ENCODE measurements at places on chromosomes 3 and 15.
A peak's percentile ranks its signal among the peaks of the same experiment; 100 is the strongest.

GRCh38 chr3:47424434-47425382 lies 43.9 kb downstream of the PTPN23 start:
- no peak for DNase-seq

GRCh38 chr3:113983544-113983943 lies 35.7 kb downstream of the ZDHHC23 start:
- DNase-seq = no peak

- DNase-seq = no peak
Observed at GRCh38 chr3:148379763-148380382, 317.8 kb upstream of the AGTR1 start.

- DNase-seq = peak; percentile 57
Observed at GRCh38 chr3:59772416-59773408, 722.9 kb upstream of the CFAP20DC start.

DNA sequence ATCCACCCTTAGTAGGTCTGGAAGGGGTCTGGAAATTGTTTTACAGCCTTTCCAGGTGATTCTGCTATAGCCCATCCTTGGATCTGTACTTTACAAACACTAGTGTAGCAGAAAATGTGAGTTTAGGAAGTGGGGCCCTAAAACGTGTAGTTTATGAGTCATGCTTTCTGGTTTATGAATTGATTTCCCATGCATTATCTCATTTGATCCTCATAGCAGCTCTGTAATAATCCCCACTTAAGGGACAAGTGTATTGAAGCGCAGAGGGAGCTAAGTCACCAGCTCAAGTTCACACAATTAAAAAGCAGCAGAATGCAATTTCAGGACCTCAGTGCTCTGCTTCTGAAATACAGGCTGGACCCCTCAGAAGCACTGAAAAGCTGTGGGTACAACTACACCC lies 22.7 kb upstream of the STARD5 start:
- no peak for DNase-seq

DNA sequence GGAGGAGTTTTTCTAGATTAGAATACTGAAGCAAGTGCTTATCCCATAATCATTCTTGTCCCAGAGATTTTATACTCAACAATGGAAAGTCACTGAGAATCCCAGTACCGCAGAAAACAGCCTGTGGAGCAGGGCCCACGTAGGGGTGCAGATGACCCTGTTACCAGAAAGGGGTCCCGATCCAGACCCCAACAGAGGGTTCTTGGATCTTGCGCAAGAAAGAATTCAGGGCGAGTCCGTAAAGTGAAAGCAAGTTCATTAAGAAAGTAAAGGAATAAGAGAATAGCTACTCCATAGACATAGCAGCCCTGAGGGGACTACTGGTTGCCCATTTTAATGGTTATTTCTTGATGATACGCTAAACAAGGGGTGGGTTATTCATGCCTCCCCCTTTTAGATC lies 2.6 kb downstream of the GCNT3 start:
- no peak for DNase-seq

- DNase-seq = peak; percentile 38
Observed at GRCh38 chr3:27483117-27484014, 818 bp downstream of the SLC4A7 start.

GRCh38 chr3:28982906-28983305 lies 298.0 kb upstream of the RBMS3 start:
- no peak for DNase-seq

- DNase-seq = no peak
Observed at GRCh38 chr15:57183041-57183440, 193.3 kb upstream of the CGNL1 start.
